ENCODE measurements at places on chromosomes 13 and 19. TPM values are rescaled to one million over a fixed set of nuclear protein-coding genes. Genes with fewer than 3 reads are reported as not detected.

Gene TMC4
- not detected for total RNA-seq

Gene RAP2A
- total RNA-seq = 24.1 TPM

Gene ADAMTS10
- 0.39 TPM for total RNA-seq

Gene ARRDC2
- 667 TPM for total RNA-seq

Gene KLK15
- total RNA-seq = not detected

Gene MED26
- 33.6 TPM for total RNA-seq

Gene CLEC17A
- 121 TPM for total RNA-seq

Gene ZNF564
- total RNA-seq = 35.8 TPM

Gene REEP6
- 0.66 TPM for total RNA-seq

Gene DHX34
- total RNA-seq = 24.3 TPM

Gene ZNF728
- total RNA-seq = not detected

Gene U2AF1L4
- 62.1 TPM for total RNA-seq

GRCh38 chr13:72317346-72318109, 409.9 kb downstream of the MZT1 start:
- no peak overlapping the region for H3K4me3 ChIP-seq
- H3K27ac ChIP-seq = no peak overlapping the region
- no peaks in the 10 kb centered on the region for H3K36me3 ChIP-seq
- H3K27me3 ChIP-seq = no peaks in the 10 kb centered on the region
- DNase-seq = no peak
- H3K4me1 ChIP-seq = no peaks in the 10 kb centered on the region

DNA sequence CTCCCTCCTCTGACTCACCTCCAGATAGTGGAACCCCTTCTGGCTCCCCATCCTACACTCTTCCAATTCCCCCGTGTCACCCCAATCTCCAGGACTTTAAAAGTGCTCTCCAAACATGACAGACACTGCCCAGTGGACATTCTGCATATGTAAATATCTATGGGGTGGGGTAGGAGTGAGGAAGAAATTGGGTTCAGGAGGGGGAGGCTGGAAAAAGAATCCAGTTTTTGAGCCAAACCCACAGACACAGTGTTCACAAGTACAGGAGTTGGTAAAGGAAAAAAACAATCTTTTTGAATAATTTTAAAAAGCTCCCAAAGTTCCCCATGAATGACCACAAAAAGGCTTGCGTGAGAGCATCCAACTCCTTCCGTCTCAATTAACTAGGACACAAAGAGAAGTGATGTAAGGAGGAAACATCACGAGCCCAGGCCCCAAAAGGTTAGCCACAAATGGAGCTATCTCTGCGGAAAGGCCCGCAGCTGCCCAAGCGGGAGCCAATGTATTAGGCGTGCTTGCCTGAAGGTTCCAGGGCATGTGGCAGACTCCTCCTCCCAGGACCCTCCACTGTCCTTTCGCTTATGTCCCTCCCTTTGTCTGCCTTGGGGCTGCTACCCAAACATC, 18.0 kb downstream of the ZC3H4 start:
- H3K4me3 ChIP-seq = no peak overlapping the region
- no peak for DNase-seq
- H3K4me1 ChIP-seq = peaks cover 33% of the 10 kb centered on the region
- H3K27ac ChIP-seq = peak overlapping the region; percentile 38
- no peaks in the 10 kb centered on the region for H3K27me3 ChIP-seq
- H3K36me3 ChIP-seq = peaks cover 38% of the 10 kb centered on the region

DNA sequence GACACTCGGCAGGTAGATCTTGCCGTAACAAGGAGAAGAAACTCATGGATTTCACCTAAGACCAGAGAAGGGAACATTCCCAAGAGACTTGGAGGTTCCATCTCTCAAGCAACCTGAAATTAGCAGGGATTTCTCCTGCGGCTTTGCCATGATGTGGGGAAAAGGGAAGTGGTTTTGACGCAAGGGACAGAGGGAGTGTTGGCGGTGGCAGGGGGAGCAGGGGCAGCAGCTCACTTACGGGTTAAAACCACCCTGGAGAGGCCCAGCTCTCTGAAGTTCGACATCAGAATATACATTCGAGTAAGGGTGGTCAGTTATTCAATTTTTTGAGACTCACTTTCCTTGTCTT, 76.1 kb upstream of the POMP start:
- no peak for DNase-seq
- H3K36me3 ChIP-seq = no peaks in the 10 kb centered on the region
- H3K4me1 ChIP-seq = peaks cover 4% of the 10 kb centered on the region
- no peaks in the 10 kb centered on the region for H3K27me3 ChIP-seq

- DNase-seq = peak; percentile 83
- peaks cover 68% of the 10 kb centered on the region for H3K4me1 ChIP-seq
- peak overlapping the region; percentile 79 for H3K27ac ChIP-seq
These were observed 5.2 kb downstream of the LCP1 start for GRCh38 chr13:46176756-46177155.

DNA sequence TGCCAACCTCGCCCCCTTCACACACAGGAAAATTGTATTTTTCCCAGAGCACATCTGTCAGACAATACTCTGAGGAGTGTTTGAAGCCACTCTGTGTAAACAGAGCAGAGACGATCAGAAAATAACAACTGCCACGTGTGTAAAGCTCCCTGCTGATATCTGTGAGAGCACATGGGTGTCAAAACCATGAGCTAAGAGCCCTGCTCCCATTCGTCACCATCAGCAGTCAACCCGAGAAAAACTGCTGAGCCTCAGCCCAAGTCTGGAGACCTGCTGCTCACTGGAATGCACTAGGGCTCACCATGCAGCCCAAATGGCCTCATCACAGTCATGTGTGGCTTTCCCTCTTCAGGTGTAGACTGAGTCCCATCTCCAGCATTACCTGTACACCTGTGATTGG, 304.1 kb downstream of the FGF14 start:
- no peaks in the 10 kb centered on the region for H3K36me3 ChIP-seq
- no peaks in the 10 kb centered on the region for H3K4me1 ChIP-seq
- no peak overlapping the region for H3K4me3 ChIP-seq
- no peaks in the 10 kb centered on the region for H3K27me3 ChIP-seq
- no peak for DNase-seq

DNA sequence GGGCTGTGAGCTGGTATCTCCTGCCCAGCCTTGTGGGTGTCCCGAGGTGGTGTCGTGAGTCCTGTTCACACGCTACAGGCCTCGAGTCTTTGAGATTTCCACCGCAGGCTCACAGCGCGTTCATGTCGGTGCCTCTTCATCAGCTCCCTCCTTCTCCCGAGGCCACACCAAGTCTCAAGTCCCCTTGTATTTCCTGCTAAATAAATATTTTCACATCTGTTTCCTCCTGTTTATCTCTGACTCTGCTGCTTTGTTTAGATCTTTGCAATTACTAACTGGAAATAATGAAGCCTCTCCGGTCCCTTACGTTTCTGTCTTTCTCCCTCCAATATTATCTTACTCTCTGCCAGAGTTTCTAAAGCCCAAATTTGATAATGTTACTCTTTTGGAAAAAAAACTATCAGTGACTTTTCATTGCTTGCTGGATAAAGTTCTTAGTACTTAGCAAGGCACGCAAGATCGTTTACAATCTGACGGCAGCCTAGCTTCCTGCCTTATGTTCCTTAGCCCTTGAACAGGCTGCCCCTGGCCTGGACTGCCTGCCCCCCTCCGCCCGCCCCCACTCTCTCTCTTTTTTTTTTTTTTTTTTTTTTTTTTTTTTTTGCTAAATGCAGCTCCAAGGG, 130.5 kb upstream of the RNF113B start:
- H3K4me3 ChIP-seq = no peak overlapping the region
- no peaks in the 10 kb centered on the region for H3K4me1 ChIP-seq
- H3K36me3 ChIP-seq = no peaks in the 10 kb centered on the region
- H3K27me3 ChIP-seq = no peaks in the 10 kb centered on the region

DNA sequence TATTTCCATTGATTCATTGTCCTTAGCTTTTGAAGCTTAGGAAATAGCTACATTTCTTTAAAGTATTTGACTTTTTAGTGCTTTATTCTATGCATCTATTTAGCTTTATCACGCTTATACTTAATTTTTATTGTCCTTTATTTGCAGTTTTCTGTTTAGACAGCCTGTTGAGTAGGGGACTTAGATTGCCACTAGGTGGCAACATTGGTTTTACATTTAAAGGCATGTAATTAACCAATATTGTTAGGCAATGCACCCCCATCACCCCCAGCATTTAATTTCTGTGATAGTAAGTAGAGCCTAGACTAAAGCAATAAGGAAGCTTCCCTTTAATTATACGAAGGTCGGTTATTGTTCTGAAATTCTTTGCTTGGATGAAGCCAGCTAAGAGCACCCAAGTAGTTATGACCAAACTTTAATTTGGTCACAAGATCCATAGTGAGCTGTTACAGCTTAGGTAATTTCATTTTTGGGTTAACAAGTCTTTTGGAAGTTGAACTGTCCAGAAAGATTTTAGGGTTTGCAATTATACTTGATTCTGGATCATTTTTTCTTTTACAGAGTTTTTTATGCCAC, 36.5 kb downstream of the B3GLCT start:
- no peak overlapping the region for H3K4me3 ChIP-seq
- DNase-seq = peak; percentile 48
- H3K27ac ChIP-seq = no peak overlapping the region
- no peaks in the 10 kb centered on the region for H3K27me3 ChIP-seq

GRCh38 chr13:114107686-114108081, 24.7 kb downstream of the RASA3 start:
- no peak overlapping the region for H3K27ac ChIP-seq
- no peaks in the 10 kb centered on the region for H3K36me3 ChIP-seq
- no peak for DNase-seq
- no peaks in the 10 kb centered on the region for H3K27me3 ChIP-seq
- no peak overlapping the region for H3K4me3 ChIP-seq
- peaks cover 24% of the 10 kb centered on the region for H3K4me1 ChIP-seq

GRCh38 chr13:94280349-94280748, 199.1 kb downstream of the DCT start:
- no peaks in the 10 kb centered on the region for H3K4me1 ChIP-seq
- H3K27ac ChIP-seq = no peak overlapping the region
- no peak for DNase-seq
- no peaks in the 10 kb centered on the region for H3K27me3 ChIP-seq

DNA sequence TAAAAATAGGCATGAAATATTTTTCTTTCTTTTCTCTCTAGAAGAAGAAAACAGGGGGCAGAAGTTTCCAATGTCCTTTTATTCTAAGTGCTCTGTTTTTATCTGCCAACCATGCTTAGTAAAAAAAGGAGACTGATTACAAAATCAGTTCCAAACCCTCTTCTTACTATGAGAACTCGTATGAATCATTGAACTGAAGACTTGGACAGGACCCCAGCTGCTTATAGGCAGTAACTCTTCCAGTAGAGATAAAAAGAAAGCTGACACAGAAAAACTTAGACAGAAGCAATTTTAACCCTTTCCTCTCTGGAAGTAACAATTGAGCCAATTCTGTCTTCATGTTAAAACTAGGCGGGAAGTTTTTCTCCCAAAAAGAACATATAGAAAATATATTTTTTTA, 24.5 kb upstream of the FREM2 start:
- H3K36me3 ChIP-seq = no peaks in the 10 kb centered on the region
- peaks cover 3% of the 10 kb centered on the region for H3K27me3 ChIP-seq
- H3K27ac ChIP-seq = no peak overlapping the region
- no peaks in the 10 kb centered on the region for H3K4me1 ChIP-seq

- H3K36me3 ChIP-seq = no peaks in the 10 kb centered on the region
- H3K27ac ChIP-seq = no peak overlapping the region
- no peak overlapping the region for H3K4me3 ChIP-seq
- H3K27me3 ChIP-seq = no peaks in the 10 kb centered on the region
- DNase-seq = no peak
These were observed 429.0 kb upstream of the MIR17HG start for GRCh38 chr13:90918536-90918935.

DNA sequence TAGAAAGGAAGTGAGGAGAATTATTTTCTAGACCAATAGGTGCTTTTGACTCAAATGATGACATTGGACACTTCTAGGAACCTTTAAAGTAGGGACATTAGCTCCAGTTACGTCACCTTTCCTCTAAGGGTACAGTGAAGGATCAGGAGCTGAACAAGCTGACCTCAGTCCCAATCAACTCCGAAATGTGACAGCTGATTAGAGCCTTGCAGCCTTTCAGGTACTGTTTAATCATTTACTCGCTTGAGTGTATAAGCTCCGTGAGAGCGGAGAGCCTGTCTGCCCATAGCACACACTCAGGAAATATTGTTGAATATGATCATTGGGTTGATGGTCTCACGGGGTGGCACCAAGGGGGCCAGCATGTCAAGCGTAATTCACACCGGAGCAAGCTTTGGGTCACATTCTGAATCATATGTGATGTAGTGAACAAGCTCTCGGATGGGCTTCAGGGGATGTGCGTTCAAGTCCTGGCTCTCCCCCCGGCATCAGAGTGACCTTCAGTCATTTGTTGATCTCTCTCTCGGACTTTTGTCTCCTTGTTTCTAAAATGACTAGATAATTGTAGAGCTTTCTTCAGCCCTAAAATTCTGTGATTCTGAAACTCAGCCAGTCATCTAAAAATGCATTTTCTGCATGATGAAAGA, 141.9 kb downstream of the ZIC5 start:
- no peaks in the 10 kb centered on the region for H3K27me3 ChIP-seq
- no peak overlapping the region for H3K27ac ChIP-seq
- no peak overlapping the region for H3K4me3 ChIP-seq
- no peak for DNase-seq
- H3K4me1 ChIP-seq = no peaks in the 10 kb centered on the region

GRCh38 chr19:53086949-53087348, 16.3 kb downstream of the ZNF160 start:
- no peak overlapping the region for H3K4me3 ChIP-seq
- no peaks in the 10 kb centered on the region for H3K4me1 ChIP-seq
- H3K27me3 ChIP-seq = no peaks in the 10 kb centered on the region
- H3K36me3 ChIP-seq = peaks cover 3% of the 10 kb centered on the region
- no peak for DNase-seq

- H3K4me3 ChIP-seq = peak overlapping the region; percentile 70
- DNase-seq = no peak
- H3K4me1 ChIP-seq = peaks cover 12% of the 10 kb centered on the region
- no peaks in the 10 kb centered on the region for H3K27me3 ChIP-seq
These were observed 1.0 kb downstream of the CLPP start for GRCh38 chr19:6362351-6362801.

DNA sequence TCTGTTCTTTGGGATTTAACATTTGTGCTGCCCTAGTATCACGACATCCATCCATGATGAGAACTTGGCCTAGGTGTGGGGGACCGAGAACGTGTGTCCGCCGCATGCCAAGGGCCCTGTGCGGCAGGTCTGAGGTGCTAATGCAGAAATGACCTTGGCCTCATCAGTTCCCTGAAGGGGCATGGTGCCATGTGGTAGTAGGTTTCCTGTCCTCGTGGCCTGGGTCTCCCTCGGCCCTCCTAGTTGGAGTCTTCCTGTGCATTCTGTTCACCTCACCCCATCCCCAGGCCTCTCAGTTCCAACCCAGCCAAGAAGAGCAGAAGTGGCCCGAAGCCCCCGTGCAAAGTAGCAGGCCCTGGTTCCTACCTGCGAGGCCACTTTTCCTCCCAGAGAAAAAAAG, 59.8 kb downstream of the GGACT start:
- no peaks in the 10 kb centered on the region for H3K36me3 ChIP-seq
- no peak overlapping the region for H3K4me3 ChIP-seq
- no peak for DNase-seq
- no peak overlapping the region for H3K27ac ChIP-seq
- H3K4me1 ChIP-seq = no peaks in the 10 kb centered on the region

GRCh38 chr19:15995536-15995935, 46.7 kb downstream of the OR10H4 start:
- no peak for DNase-seq
- no peak overlapping the region for H3K27ac ChIP-seq
- H3K4me3 ChIP-seq = no peak overlapping the region
- H3K4me1 ChIP-seq = no peaks in the 10 kb centered on the region
- H3K36me3 ChIP-seq = no peaks in the 10 kb centered on the region

- no peak overlapping the region for H3K4me3 ChIP-seq
- no peak overlapping the region for H3K27ac ChIP-seq
- H3K27me3 ChIP-seq = no peaks in the 10 kb centered on the region
- DNase-seq = no peak
- H3K4me1 ChIP-seq = no peaks in the 10 kb centered on the region
- no peaks in the 10 kb centered on the region for H3K36me3 ChIP-seq
These were observed 378.9 kb downstream of the SLITRK1 start for GRCh38 chr13:83503424-83503823.
